Natural killer cell treated with Interleukin-12 subunit alpha and Interleukin-12 subunit beta and Interleukin-15 and Interleukin-18, amount 100 ng/mL, for 72 hours (primary cell): ENCODE measurements at places on chromosomes 12 and 14.

- H3K4me1 ChIP-seq, result peaks cover 66% of the 10 kb centered on the region
- no peak overlapping the region for H3K4me3 ChIP-seq
- no peaks in the 10 kb centered on the region for H3K27me3 ChIP-seq
- no peak for DNase-seq
- peak overlapping the region; percentile 26 for H3K27ac ChIP-seq
- H3K36me3 ChIP-seq, result peaks cover 69% of the 10 kb centered on the region
Measured at GRCh38 chr12:4296751-4297150, 23.2 kb downstream of the CCND2 start.

- no peak overlapping the region for H3K27ac ChIP-seq
- DNase-seq, result no peak
Measured at GRCh38 chr14:90450667-90451066, 53.8 kb downstream of the CALM1 start.

DNA sequence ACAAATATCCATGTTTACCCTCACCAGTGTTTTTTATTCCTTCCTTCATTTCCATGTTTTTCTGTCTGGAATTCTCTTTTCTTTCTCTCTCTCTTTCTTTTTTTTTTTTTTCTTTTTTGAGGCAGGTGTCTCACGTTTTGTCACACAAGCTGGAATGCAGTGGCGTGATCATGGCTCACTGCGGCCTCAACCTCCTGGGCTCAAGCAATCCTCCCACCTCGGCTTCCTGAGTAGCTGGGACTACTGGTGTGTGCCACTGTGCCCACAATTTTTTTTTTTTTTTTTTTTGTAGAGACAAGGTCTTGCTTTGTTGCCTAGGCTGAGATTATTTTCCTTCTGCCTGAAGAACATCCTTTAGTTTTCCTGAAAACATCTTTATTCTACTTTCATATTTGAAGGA, 15.0 kb upstream of the AMIGO2 start:
- DNase-seq, result no peak
- no peak overlapping the region for H3K27ac ChIP-seq
- no peaks in the 10 kb centered on the region for H3K27me3 ChIP-seq
- H3K4me1 ChIP-seq, result peaks cover 18% of the 10 kb centered on the region
- H3K4me3 ChIP-seq, result no peak overlapping the region
- no peaks in the 10 kb centered on the region for H3K36me3 ChIP-seq

GRCh38 chr12:131049549-131050339, 96.0 kb downstream of the ADGRD1 start:
- H3K27ac ChIP-seq, result no peak overlapping the region
- no peaks in the 10 kb centered on the region for H3K4me1 ChIP-seq
- no peak overlapping the region for H3K4me3 ChIP-seq
- H3K36me3 ChIP-seq, result no peaks in the 10 kb centered on the region
- no peak for DNase-seq

DNA sequence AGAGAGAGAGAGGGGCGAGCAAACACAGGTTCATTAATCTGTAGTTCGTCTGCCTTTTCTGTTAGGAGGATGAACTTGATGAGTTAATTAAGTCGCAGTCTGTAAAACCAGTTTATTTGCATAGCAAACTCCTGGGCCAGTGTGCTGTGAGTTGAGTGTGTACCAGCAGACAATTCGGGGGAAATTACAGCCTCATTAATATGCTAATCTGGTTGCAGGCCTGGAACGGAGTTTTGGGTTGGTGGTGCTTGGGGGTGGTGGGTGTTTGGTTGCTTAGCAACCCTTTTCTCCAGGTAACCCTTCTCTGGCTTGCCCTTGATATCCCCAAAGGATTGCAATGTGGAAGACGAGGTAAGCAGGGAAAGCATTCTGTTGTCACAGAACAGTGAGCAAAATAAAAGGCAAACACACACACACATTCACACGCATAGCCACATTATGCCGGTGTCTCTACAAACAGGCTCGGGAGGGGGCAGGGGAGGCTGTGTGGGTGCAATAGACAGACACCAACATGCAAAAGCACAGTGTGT, 29.2 kb upstream of the LHX5 start:
- no peak overlapping the region for H3K27ac ChIP-seq
- H3K27me3 ChIP-seq, result peaks cover 19% of the 10 kb centered on the region
- no peak overlapping the region for H3K4me3 ChIP-seq
- no peak for DNase-seq
- no peaks in the 10 kb centered on the region for H3K4me1 ChIP-seq

- no peak for DNase-seq
- peaks cover 16% of the 10 kb centered on the region for H3K27me3 ChIP-seq
- no peak overlapping the region for H3K27ac ChIP-seq
- H3K4me3 ChIP-seq, result no peak overlapping the region
- no peaks in the 10 kb centered on the region for H3K36me3 ChIP-seq
- H3K4me1 ChIP-seq, result no peaks in the 10 kb centered on the region
Measured at GRCh38 chr14:90602088-90602687, 205.4 kb downstream of the CALM1 start.
